ENCODE measurements at places on chromosomes 7 and 10.

DNA sequence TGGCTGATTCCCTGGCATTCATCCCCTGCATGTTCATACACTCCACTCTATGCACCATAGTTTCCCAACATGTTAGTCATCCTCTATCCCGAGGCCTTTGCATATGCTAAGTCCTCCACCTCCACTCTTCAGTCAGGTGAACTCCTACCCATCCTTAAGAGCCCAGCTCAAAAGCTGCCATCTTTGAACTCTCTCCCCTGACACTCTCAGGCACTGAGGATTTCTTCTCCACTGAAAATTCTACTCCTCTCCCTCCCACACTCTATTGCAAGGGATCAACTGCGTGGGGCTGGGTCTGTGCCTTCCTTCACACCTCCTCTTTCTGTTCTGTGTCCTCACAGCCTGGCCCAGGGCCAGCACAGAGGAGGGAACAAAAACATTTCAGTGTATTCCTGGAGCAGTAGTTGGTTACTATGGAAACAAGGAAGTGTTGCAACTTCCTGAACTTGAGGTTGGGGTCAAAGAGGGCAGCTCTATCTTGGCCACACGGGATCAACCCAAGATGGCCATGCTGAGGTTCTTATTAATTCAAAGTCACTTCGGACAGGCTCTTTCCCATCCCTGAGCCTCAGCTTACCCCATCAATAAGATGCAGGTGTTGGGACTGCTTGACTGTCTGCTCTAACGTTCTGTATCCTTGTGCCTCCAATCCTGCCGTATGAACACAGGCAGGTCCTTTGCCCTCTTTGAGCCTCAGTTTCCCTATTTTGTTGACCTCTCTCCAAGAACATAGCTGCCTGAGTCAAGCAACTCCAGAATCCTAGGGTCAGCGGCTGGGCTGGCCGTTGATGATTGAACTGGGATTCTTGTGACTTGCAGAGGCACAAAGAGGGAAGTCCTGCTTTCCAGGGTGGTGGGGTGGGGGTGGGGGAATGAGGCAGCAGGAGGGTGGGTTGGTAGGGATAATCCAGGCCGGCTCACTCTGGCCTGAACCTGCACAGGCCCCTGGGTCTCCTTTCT is 15.5 kb downstream of the ZMIZ1 start:
- DNase-seq = no peak

DNA sequence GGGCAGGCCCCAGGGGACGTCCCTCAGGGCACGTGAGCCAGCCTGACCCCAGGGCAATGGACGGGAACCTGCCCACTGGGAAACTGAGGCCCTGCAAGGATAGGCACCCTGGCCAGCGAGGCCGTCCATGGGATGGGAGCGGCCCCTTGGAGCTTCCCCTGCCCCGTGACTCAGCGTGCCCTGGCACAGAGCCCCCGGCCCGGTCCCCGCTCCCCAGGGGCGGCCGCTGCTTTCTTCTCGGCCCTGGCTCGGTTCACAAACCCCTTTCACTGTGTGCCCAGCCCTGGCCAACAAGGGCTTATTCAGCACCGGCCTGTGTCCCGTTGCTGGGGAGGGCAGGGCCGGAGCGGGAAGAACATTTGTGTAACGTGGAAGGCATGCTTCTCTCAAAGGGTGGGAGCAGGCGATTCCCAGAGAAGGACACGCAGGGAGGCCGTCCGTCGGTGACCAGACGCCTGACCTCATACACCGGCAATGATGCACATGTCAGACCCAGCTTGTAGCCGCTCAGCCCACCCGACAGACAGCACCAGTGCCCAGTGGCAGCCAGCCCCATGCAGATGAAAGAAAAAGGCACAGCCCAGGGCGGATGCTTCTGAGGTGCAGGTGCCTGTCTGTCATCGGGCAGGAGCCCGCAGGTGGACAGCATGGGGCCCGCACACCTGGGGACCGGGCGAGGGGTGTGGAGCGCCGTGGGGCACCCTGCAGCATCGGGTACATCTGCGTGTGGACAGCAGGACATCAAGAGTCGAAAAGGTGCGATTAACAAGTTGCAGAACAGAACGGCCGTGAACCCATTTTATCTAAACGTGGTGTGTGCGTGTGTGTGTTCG is 94.5 kb downstream of the PDGFA start:
- no peak for DNase-seq

DNA sequence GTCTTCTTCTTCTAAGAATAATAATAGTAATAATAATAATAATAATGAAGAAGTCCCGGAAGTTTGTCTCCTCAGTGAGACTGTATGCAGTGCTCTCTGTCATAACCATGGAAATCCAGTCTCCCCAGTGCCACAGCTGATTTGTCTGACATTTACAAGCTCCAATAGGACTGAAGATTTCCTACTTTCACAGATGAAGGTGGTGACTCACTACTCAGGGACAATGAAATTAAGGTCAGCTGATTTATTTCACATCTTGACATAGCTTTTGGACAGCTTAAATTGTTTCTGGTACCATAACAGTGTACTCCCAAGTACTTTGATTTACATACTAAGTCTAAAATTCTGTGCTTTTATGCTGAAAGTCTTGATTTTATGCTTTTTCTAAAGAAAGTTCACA is 6.9 kb downstream of the CELF2 start:
- DNase-seq = no peak

DNA sequence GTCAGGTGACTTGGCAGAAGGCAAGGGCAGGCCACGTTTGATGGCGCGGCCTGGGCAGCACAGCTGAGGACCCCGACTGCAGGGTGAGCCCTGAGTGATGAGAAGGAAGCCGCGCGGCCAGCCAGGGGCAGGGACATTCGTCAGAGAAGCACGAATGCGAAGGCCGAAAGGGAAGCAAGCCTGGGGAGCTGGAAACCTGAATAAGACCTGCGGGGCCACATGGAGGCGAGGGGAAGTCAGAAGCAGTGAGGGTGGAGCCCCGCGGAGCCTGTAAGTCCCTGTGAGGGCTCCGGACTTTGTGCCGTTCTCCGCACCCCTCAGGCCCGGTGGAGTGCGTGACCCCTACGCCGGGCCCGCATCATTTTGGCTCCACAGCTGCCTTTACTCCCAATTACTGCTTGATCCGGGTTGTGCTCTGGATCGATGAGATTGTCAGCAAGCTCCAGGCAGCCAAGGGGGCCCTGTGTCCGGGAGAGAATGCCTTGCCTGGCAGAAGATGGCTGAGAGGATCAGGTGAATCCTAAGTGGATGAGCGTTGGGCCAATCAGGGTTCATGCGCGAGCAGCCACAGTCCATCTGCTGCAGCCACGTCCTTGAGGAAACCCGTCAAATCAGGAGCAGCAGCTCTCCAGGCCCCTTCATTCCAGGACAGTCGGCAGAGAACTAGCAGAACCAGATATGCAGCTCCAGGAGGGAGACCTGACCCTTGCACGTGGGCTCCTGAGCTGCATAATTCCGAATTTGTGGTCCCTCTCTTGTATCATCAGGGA is 293.3 kb upstream of the SHH start:
- DNase-seq = no peak

- DNase-seq = no peak
Measured at GRCh38 chr10:110481919-110482318, 15.8 kb upstream of the DUSP5 start.

DNA sequence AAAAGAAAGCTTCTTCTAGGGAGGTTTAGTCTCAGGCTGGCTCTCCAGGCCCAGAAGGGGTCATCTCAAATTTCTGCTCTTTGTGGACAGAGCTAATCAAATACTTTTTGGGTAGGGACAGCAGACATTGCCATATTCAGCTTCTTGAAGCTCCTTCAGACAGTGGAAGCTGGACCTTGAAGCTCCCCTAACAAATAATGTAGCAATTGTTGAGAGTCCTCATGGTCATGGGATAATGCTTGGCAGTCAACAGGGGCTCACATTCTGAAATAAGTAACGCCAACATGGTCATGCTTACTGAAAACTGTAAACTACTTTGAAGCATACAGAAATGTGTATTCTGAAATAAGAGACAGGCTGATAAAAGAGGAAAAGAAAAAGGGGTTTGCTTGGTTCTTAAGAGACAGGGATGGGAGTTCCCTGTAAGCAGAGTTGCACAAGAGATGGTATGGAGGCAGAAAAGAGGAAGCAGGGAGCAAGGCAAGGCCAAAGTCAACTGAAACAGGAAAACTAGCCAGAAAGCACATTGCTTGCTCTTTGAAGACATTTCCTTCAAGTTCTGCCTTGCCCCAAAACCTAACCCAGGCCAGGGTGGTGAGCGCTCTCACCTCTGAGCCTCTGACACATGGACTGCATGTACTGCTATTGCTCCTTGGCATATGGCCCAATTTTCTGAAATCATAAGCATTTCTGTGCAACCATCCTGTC is 53.1 kb upstream of the KMT2E start:
- no peak for DNase-seq
